ENCODE measurements at places on chromosomes 7 and 10.
A peak's percentile ranks its signal among the peaks of the same experiment; 100 is the strongest.

DNA sequence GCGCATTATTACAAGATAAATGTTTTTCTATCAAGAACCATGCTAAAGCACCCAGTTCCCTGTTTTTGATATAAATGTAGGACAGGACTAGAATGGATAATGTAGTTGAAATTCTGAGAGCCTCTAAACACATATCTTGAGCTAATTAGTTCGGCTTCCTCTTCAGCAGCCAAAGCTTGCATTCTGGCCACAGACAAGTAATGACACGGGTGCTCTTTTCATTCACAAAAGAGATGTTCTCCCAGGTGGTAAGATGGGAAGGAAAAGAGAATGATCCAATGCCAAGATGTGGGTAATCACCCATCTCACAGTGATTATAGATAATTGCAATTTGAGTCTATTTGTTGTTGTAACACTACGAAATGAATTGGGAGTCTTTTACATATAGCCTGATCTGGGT is 246.5 kb downstream of the KIAA1217 start:
- DNase-seq, result no peak

DNA sequence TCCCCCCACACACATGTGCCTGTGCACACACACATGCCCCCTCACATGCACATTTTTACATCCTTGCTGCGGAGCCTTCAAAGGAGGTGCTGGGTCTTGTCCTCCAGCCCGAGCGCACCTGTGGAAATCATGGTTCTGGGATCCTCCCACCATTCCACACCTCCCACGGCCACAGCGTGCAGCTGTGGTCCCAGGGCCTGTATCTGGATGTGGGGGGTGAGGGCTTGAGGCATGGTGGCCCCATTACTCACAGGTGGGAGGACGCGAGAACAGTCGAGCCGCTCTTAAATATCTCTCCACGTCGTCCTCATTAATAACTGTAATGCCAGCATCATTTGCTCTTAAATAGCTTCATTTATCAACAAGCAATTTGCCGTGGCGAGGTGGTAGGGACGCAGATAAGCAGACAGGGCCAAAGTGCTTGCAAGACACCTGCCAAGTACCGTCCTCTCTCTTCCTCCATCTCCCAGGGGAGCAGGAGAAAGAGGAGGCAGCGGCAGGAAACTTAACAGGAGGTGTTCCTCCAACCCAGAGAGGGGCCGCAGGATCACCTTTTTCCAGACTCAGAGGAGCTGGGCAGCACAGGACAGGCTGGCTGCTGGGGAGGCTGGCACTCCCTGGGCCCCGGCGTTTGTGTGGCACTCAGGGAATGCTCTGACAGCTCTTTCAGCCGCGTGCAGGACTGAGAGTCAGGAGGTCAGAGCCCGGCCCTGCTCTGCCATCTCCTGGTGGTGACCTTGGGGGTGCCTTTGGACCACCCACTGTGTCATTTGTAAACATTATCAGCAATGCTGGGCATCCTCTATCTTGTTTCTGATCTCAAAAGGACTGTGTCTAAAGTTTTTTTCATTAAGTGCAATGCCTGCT is 87.4 kb downstream of the CDH23 start:
- no peak for DNase-seq

DNA sequence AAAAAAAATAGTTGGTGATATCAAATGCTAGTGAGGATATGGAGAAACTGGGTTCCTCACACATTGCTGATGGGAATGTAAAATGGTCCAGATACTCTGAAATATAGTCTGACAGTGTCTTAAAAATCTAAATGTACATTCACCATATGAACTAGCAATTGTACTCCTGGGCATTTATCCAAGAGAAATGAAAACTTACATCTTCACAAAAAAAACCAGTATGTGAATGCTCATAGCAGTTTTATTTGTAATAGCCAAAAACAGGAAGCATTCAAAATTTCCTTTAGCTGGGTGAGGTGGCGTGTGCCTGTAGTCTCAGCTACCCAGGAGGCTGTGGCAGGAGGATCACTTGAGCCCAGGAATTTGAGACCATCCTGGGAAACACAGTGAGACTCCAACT is 2.1 kb upstream of the SSC4D start:
- DNase-seq, result no peak

DNA sequence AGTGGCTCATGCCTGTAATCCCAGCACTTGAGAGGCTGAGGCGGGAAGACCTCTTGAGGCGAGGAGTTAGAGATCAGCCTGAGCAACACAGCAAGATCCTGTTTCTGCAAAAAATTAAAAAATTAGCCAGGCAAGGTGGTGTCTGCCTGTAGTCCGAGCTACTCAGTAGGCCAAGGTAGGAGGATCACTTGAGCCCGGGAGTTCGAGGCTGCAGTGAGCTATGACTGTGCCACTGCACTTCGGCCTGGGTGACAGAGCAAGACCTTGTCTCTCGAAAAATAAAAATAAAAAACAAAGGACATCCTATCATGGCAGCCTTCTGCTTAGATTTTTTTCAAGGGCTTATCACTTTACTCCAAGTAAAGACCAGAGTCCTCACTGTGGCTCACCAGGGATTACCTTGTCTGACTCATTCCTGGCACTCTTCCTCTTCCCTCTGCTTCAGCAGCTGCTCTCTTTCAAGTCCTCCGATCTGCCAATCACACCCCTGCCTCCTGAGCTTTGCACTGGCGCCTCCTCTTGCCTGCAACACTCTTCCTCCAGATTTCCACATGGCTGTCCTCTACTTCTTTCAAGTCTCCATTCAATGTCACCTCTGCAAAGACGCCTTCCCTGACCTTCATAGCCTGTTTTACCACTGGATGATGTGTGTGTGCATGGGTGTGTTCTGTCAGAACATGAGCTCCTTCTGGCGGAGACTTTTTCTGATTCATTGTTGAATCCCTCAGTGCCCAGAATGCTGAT is 7.7 kb downstream of the PRTFDC1 start:
- no peak for DNase-seq

DNA sequence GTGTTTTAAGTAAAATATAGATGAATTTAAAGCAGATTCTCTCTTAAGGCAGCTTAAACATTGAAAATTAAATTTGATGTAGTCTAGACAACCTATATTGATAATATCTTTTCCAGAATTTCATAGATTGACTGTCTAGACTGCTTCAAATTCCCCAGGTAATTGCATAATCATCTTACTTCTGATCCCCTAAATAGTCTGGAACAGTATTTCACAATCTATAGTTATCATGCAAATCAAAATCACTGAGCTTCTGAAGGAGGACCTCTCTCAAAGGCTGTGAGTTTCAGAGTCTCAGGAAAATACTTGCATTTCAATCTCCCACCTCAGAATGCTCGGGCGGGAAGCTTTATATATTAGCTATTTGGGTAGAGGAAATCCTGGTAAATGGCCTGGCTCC is 87.3 kb downstream of the SEMA3A start:
- DNase-seq, result no peak

- DNase-seq, result no peak
Observed at GRCh38 chr7:83130623-83131545, 31.8 kb downstream of the PCLO start.

GRCh38 chr10:100683545-100684300 is 61.7 kb upstream of the PAX2 start:
- DNase-seq, result no peak

DNA sequence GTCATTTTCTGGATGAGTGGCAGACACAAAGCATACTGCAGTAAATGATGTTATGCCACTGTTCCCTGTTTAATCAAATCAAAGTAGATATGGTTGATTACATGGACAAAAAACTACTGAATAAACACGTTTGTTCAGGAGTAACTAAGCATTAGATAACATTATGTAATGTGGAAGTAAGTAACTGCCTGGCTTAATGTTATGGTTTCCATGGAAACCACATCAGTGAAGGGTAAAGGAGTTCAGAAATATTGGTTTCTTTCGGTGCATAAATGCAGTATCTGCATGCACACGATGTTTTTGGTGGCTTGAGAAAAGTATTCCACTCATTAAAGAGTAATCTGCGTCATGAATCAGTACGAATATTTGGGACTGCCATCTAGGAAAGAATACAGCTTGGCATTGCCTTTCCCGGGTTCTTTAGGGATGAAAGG is 131.3 kb upstream of the PRKCQ start:
- no peak for DNase-seq

GRCh38 chr10:74156919-74157289 is 5.9 kb downstream of the ADK start:
- no peak for DNase-seq

DNA sequence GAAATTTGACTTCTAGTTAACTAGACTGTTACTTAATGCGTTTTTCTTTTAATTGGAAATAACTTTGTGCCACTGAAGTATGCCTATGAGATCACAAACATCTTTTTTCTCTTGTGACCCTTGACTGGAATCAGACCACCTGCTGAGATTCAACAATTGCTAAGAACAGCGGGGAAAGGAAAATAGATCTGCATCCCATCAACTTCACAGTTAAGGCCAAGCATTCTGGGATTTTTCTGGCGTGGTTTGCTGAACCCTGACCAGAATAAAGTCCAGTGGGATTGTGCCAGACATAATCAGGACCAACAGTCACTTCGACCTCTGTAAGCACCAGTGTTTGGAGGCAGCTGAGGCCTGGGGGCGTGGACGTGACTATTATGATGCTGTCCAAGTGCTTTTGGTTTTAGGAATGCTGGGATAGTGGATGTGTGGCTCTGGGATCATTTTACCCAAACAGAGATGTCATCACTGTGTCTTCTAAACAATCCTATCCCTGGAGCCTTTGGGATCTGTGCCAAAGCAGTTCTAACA is 373.3 kb upstream of the PRKCQ start:
- no peak for DNase-seq

DNA sequence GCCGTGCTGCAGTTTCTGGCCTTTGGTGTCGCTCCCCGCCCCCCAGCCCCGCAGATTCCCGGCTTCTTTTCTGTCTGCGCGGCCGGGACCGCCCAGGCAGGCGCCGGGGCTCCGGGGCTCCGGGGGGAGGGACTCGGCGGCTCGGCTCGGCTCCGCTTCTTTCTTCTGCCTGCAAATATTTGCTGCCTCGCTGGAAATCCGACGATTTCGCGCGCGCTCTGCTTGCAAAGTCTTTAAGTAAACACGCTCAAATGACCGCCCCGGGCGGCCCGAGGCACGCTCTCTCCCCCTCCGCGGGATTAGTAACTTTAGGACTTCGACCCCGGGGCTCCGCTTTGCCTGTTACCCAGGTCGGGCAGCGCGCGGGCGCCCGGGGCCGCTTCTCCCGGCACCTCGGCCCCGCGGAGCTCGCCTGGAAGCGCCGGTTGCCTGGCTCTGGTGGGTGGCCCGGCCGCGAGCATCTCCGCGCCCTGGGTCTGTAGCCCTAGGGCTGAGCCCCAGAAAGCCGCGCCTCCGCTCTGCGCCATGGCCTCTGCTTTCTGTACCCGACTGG is 3.9 kb upstream of the GATA3 start:
- DNase-seq, result peak; percentile 45

DNA sequence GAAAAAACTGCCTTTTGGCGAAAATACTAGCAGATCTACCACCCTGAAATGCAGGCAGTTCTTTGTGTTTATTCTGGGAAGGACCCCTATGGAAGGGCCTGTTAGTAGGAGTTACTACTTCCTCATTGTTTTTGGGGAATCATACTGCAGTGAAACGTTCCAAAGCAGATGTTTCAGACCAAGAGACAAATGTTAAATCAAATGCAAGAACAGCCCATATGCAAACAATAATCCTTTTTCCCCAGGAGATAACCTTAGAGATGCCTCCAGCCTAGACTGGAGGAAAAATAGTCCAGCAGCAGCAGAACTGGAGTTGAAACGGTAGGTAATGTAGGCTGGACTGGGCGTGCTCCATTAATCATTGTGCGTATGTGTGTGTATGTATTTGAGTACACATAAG is 65.9 kb upstream of the VWDE start:
- no peak for DNase-seq

DNA sequence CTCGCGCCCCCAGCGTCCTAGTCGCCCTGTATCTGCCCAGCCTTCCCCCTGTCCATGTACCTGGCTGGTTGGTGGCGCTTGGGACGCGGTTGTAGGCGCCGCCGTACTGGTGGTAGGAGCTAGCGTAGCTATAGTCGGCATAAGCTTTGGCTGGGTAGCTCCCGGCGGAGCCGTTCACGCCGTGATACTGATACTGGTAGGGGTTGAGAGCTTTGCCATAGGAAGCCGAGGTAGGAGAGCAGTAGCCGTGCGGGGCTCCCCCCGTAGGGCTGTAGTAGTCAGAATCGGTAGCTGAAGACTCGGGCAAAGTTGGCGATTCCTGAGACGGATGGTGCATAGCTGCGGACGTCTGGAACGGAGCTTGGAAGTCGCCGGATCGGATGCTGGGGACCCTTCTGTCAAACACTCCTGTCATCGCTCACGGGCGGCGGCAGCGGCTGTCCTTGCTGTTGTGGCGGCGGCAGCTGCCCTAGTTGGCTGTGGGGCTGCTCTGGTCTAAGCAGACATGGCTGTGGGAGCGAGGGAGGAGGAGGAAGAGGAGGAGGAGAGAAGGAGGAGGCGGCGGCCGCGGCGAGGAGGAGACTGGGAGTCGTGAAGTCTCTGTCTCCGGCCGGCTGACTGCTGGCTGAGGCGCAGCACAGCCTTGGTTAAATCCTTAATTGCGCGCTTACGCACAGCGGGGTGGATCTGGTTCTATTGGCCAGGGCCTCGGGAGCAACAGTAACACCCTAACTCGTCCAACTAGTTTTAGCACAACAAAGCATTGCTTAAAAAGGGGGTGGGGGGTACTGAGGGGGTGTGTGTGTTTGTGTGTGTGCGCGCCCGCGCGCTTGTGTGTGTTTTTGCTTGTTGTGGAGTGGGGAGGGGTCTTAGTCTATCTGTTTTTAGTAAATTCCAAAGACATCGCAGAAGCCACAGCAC is at the start of gene DLX5:
Gene DLX5 (minus strand): TSS at position 623 of the 921 bp plus-strand sequence. CDS start 208 bp downstream, at position 415.
- no peak for DNase-seq

DNA sequence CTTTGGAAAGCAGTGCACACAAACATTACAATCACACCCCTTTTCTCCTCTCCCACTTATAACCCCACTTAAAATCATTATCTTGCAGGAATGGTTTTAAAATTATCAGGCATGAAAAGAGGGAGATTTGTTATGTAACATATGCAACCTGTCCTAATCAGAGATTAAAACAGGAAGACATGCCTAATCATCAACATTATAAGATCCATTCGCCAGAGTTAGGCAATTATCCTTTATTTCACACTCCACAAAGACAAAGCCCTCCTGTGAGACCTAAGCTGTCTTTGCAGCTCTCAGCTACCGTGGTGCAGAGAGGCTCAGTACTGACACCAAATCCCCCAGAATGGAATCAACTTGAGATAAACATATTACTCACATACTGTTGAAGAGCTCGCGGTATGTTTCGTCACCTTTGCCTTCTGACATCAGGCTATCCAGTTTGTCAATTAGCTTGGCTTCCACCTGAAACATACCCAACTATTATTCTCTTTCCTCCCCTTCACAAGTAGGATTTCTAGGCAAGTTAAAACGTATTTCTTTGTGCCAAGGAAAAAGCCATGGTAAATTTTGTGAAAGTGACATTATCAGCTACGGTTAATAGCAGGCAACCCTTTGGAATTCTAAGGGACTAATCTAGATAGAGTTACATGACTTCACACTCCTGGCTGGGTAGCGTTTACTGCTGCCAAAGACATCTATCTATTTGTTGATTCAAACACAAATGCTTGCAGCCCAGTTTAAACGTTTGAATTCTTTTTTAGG is 226.2 kb upstream of the IMMP2L start:
- no peak for DNase-seq

Data from CD8-positive, alpha-beta T cell (primary cell).